ENCODE measurements at places on chromosomes 7 and 10. TPM values are rescaled to one million over a fixed set of nuclear protein-coding genes. Genes with fewer than 3 reads are reported as not detected.
A peak's percentile ranks its signal among the peaks of the same experiment; 100 is the strongest.

DNA sequence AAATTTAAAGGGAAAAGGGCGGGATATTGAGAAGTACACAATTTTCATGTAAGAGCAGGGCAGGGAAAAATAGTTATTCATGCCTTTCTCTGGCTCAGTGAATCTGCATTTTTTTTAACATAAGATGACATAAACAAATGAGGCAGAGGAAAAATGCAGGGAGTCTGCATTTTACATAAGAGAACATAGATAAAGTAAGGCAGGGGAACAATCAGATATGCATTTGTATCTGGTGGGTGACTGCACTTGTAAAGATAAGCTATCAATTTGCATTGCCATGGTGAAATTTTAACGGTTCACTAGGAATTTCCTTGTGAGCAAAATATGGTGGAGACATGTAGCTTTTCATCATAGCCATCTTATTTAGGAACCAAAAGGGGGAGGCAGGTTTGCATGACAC lies 33.5 kb downstream of the ALOX5 start:
- H3K27ac ChIP-seq: no peak overlapping the region
- DNase-seq: no peak
- H3K27me3 ChIP-seq: no peaks in the 10 kb centered on the region
- no peaks in the 10 kb centered on the region for H3K4me1 ChIP-seq

- H3K4me1 ChIP-seq: no peaks in the 10 kb centered on the region
- H3K27ac ChIP-seq: no peak overlapping the region
- DNase-seq: peak; percentile 6
- no peaks in the 10 kb centered on the region for H3K36me3 ChIP-seq
- no peaks in the 10 kb centered on the region for H3K27me3 ChIP-seq
- H3K4me3 ChIP-seq: no peak overlapping the region
Measured at GRCh38 chr7:87231258-87231657, 11.7 kb upstream of the TMEM243 start.

- no peaks in the 10 kb centered on the region for H3K4me1 ChIP-seq
- no peak overlapping the region for H3K4me3 ChIP-seq
- no peaks in the 10 kb centered on the region for H3K27me3 ChIP-seq
- no peaks in the 10 kb centered on the region for H3K36me3 ChIP-seq
- no peak overlapping the region for H3K27ac ChIP-seq
- no peak for DNase-seq
Measured at GRCh38 chr7:116097365-116098009, 66.9 kb upstream of the TFEC start.

DNA sequence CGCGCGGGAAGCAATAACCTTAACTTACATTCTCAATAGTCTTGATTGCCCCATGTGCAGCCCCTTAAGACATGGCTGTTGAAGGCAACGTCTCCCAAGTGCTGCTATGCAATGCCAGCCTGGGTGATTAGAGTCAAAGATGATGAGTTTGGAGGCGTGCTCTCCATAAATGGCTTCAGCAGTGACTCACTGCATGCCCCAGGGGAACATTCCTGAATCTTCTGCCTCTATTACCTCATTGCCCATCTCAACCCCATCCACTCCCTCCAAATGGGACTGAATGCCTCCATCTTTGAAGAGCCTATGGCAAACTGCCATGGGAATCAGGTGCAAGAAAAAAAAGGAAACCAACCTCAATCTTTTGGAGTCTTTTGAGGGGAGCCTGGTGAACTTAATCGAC lies 282.8 kb downstream of the SNX10 start:
- H3K27ac ChIP-seq: no peak overlapping the region
- no peak overlapping the region for H3K4me3 ChIP-seq
- no peaks in the 10 kb centered on the region for H3K27me3 ChIP-seq
- no peaks in the 10 kb centered on the region for H3K36me3 ChIP-seq

- DNase-seq: no peak
- no peaks in the 10 kb centered on the region for H3K27me3 ChIP-seq
- no peaks in the 10 kb centered on the region for H3K36me3 ChIP-seq
- no peaks in the 10 kb centered on the region for H3K4me1 ChIP-seq
Measured at GRCh38 chr7:151884312-151885201, 7.6 kb upstream of the PRKAG2 start.

- H3K27me3 ChIP-seq: no peaks in the 10 kb centered on the region
- H3K27ac ChIP-seq: no peak overlapping the region
- no peak for DNase-seq
- no peaks in the 10 kb centered on the region for H3K4me1 ChIP-seq
Measured at GRCh38 chr7:138097064-138097741, 20.9 kb downstream of the AKR1D1 start.

DNA sequence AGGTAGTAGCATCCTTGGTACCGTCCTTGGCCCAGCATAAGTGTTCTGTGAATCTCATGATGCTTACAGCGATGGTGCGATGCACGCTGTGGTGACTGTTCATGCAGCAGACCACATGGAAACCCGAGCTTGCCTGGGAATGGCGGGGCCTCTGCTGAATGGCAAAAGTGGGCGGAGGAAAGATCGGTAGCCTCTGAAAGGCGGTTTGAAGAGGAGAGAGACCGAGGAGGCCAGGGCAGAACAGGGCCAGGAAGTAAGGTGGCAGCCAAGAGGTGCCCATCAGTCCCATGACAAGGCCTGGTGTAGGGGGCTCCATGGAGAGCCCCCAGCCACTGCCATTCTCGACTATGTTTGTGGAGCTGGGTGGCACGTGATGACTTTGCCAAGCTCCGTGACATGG lies 33.2 kb upstream of the CNPY1 start:
- H3K4me3 ChIP-seq: no peak overlapping the region
- DNase-seq: no peak
- no peak overlapping the region for H3K27ac ChIP-seq
- H3K36me3 ChIP-seq: no peaks in the 10 kb centered on the region
- peaks cover 4% of the 10 kb centered on the region for H3K27me3 ChIP-seq
- H3K4me1 ChIP-seq: no peaks in the 10 kb centered on the region

GRCh38 chr7:18045171-18045570 lies 17.5 kb upstream of the PRPS1L1 start:
- no peaks in the 10 kb centered on the region for H3K4me1 ChIP-seq
- DNase-seq: no peak
- H3K36me3 ChIP-seq: no peaks in the 10 kb centered on the region
- H3K27ac ChIP-seq: no peak overlapping the region
- H3K27me3 ChIP-seq: no peaks in the 10 kb centered on the region

- no peak overlapping the region for H3K27ac ChIP-seq
- H3K4me1 ChIP-seq: no peaks in the 10 kb centered on the region
- no peak for DNase-seq
- H3K27me3 ChIP-seq: no peaks in the 10 kb centered on the region
Measured at GRCh38 chr7:86748843-86749719, 105.4 kb downstream of the GRM3 start.

GRCh38 chr7:120856198-120856597 lies 1.7 kb downstream of the TSPAN12 start:
- H3K4me3 ChIP-seq: no peak overlapping the region
- no peak for DNase-seq
- H3K36me3 ChIP-seq: no peaks in the 10 kb centered on the region
- H3K27ac ChIP-seq: no peak overlapping the region
- no peaks in the 10 kb centered on the region for H3K4me1 ChIP-seq

DNA sequence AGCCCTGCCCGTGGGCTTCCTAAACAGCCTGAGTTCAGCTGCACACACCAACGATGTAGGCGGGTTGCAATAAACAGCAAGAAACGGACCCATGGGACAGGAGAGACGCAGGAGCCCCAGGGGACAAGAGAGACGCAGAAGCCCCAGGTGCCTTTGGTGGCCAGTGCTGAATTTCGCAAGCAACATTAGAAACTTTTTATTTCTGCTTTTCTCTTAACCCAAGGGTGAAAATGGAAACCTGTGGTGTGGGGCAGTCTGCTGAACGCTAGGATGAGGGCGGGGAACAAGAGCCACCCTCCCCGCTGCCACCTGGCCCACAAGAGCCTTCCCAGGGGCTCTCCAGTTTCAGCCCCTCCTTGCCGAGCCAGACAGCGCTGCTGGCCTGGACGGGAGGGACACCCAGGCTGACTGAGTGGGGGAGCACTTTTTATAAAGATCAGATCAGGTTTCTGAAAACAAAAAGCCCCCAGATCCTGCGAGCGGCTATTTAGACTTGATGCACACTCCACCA lies 20.0 kb upstream of the GPR146 start:
- H3K4me3 ChIP-seq: no peak overlapping the region
- no peaks in the 10 kb centered on the region for H3K36me3 ChIP-seq
- H3K27me3 ChIP-seq: no peaks in the 10 kb centered on the region
- peaks cover 6% of the 10 kb centered on the region for H3K4me1 ChIP-seq
- no peak overlapping the region for H3K27ac ChIP-seq
- no peak for DNase-seq

DNA sequence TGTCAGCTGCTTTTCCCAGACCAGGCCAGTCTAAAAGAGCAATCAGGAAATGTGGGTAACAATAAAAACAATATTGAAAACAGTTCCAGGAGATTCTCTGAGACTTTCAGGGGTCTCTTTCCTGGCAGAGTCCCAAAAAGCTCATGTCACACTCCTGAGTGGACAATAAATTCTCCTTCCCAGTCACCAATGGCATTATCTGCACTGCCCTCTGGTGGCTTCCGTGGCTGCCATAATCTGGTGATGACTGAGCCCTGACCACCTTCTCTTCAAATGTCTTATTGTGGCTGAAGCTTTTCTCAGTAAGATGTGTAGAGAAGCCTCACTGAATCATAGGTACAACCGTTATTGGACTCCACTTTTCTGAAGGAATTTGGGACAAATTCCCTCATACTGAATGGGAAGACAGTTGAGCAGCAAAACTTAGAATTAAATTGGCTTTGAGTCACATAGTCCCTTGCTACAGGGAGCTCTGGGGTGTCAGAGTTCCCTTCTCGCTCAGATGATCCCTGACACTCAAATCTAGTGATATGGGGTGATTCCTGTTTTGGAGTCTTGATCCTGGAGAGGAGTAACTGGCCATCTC lies 24.4 kb upstream of the ASAH2 start:
- H3K27me3 ChIP-seq: no peaks in the 10 kb centered on the region
- no peak overlapping the region for H3K4me3 ChIP-seq
- peak; percentile 12 for DNase-seq
- no peaks in the 10 kb centered on the region for H3K36me3 ChIP-seq

GRCh38 chr10:63744060-63744941 lies 223.1 kb downstream of the REEP3 start:
- no peaks in the 10 kb centered on the region for H3K36me3 ChIP-seq
- no peak for DNase-seq
- no peak overlapping the region for H3K27ac ChIP-seq
- H3K27me3 ChIP-seq: no peaks in the 10 kb centered on the region

DNA sequence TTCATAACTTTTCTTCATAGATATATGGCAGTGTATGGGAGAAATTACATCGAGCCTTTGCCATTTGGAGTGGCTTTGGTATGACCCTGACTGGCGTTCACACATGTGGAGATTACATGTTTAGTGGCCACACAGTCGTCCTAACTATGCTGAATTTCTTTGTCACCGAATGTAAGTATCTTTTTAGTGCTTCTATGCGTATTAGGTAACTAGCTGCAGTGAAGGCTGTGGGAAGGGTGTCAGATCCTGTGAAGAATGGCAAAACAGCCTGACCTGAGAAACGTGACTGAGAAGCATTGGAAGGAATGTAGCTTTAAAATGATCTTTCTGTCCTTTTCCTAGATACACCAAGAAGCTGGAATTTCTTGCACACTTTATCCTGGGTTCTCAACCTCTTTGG lies 34.5 kb upstream of the VDAC2 start:
- no peak for DNase-seq
- H3K4me3 ChIP-seq: no peak overlapping the region
- no peak overlapping the region for H3K27ac ChIP-seq
- H3K36me3 ChIP-seq: no peaks in the 10 kb centered on the region
- no peaks in the 10 kb centered on the region for H3K27me3 ChIP-seq
- no peaks in the 10 kb centered on the region for H3K4me1 ChIP-seq

DNA sequence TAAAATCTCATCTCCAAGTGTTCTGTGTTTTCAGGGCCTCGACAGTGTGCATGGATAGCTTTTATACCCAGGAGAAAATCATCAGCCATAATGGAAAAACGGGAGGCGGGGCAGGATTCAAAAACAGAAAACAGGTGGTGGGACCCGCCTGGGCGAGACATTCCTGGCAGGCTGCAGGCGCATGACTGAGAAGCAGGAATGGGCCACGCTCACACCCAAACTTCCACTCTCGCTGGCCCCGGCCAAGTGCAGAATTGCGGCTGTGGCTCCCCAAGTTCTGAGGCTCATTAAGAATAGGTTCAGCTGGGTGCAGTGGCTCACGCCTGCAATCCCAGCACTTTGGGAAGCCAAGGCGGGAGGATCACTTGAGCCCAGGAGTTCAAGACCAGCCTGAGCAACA lies 60.6 kb downstream of the C10orf143 start:
- no peak overlapping the region for H3K27ac ChIP-seq
- peaks cover 2% of the 10 kb centered on the region for H3K27me3 ChIP-seq
- no peak for DNase-seq
- no peak overlapping the region for H3K4me3 ChIP-seq
- no peaks in the 10 kb centered on the region for H3K36me3 ChIP-seq

TMEM273 gene
- 13.0 TPM for total RNA-seq

RAB19 gene
- 9.3 TPM for total RNA-seq

CLDN4 gene
- total RNA-seq: 162 TPM

GDF10 gene
- total RNA-seq: 28.0 TPM

Data from prostate gland (tissue), 2 donors.